ENCODE measurements at places on chromosomes 6 and 20.

GRCh38 chr6:13479971-13480434, 7.4 kb downstream of the GFOD1 start:
- DNase-seq: no peak

DNA sequence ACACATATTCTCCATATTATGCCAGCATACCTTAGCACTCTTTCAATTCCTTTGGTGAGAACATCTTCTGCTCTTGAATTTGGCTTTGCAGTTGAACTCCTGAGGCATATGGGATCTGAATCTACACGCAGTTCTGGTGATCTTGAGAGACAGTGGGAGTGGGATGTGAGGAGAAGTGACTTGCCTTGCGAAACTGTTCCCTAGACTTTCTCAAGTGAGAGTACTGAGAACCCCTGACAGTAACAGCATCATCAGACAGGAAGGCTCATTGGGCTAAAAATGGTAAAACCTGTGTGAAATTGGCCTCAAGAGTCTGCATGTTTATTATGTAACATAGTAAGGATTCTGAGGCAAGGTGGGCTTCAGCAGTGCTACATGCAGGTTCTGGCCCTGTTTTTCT, 49.1 kb upstream of the CEP85L start:
- no peak for DNase-seq

DNA sequence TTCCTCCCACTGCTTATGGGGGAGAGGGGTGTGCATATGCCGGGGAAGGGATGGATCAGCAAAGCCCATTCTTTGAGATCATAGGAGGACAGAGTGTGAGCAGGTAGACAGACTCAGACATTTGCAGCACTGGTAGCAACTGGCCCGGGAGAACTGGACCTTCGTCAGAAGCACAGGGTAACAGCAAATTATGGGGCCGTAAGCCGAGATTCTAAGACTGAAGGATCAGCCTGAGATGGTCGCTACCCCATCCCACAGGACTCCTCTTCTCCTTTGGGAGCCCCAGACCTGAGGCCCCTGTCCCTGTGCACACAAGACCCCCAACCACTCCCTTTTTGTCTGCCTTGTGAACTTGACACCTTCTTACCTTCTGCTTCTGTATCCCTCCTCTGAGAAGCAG, 106.5 kb downstream of the TOX2 start:
- DNase-seq: no peak

GRCh38 chr6:133854364-133855275, 34.3 kb upstream of the TCF21 start:
- peak; percentile 27 for DNase-seq

- DNase-seq: peak; percentile 25
Measured at GRCh38 chr20:18404172-18404571, 62.7 kb downstream of the DZANK1 start.

- no peak for DNase-seq
Measured at GRCh38 chr6:19432966-19433498, 404.1 kb upstream of the ID4 start.

DNA sequence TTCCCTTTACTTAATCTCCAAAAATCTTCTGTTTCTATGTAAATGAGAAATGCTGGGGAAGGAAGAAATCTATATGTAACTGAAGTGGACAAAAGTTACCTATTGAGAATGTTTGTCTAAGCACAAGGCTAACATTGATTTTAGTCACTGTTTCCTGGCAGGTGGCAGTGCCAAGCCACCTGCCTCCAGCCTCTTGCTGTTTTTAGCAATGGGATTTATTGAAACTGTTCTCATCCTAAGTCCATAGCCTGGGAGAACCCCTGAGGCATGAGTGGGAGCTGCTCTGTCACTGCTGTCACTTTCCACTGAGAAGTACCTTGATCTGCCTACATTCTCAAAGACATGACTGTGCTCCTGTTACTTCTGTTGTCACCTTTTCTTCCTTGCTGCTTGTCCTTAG, 14.7 kb downstream of the ENPP3 start:
- DNase-seq: no peak

GRCh38 chr6:75025371-75025770, 180.5 kb downstream of the COL12A1 start:
- DNase-seq: no peak

- peak; percentile 25 for DNase-seq
Measured at GRCh38 chr20:24146231-24146634, 157.7 kb upstream of the GGTLC1 start.

GRCh38 chr6:159116343-159116742, 52.9 kb upstream of the FNDC1 start:
- no peak for DNase-seq

DNA sequence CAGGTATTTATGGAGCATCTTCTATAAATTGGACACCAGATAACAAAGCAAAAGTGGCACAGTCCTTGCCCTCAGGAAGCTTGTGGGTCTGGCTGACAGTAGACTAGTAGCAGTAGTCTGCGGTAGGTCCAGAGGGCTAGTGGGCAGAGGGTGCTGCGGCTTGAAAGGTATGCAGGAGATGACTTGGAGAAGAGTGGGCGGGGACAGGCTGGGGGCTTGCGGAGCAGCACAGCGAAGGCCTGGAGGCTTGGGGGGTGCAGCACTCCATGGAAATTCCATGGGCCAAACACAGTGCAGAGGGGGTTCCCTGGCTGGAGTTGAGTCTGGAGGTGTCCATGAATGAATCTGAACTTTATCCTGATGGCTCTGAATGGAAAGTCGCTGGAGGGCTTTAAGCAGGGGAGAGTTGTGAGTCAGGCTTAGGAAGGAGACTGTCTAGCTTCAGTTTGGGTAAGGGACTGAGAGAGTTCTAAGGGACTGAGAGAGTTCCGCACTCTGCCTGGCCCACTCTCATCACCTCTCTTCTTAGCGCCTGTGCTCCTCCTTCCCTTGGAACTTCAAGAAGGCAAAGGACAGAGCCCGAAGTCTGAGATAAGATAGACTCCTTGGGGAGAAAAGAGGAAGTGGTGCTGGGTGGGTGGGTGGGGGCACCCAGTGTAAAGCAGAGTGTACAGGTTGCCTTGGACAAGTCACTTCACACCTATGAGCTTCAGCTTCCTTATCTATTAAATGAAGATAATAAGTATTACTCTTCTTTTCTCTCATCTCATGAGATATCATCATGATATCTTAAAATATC, 8.8 kb downstream of the PKIG start:
- DNase-seq: no peak

GRCh38 chr6:87905101-87905641, 142.5 kb upstream of the SPACA1 start:
- DNase-seq: no peak

DNA sequence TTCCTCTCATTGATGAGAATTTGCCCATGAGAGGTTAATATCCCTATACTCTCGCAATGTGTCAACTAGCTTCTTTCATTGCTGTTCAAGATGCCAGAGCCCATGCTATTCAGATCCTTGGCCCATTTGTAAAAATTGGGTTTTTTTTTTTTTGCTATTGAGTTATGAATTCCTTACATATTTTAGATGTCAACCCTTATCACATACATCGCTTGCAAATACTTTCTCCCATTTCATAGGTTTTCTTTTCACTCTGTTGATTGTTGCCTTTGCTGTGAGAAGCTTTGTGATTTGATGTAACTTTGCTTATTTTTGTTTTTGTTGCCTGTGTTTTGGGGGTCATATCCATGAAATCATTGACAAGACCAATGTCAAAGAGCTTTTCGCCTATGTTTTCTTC, 32.2 kb upstream of the IPCEF1 start:
- DNase-seq: no peak

DNA sequence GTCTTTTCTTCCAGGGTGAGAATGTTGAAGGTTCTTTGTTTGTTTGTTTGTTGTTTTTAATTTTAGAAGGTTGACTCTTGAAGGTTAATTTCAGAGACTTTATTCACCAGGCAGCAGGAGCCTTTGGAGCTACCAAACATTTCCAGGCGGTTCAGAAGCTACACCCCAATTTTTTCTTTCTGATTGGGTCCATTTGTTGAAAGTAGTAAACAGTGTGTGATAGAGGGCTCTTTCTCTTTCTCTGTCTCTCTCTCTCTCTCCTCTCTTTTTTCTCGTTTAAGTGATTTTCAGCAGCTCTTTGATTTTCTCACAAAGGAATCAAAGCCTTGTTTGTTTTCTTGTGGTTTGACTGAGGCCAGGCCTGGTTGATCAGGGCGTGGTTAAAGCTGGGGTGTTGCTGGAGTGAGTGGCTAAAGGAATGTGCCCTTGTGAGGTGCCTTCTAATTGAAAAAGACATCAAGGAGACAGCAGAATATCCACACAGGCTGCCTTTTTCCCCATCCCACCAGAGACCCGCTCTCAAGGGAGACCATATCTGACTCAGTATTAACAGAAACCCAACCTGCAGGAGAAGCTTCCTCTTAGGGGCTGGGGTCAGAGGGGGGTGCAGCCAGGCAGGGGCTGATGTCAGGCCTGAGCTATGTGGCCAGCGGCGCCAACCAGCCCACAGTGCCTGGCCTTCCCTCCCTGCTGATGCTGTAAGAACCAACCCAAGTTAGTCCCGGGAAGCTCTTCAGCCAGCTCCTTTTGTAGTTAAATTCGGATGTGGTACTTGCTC, 40.4 kb upstream of the NAA20 start:
- peak; percentile 91 for DNase-seq

DNA sequence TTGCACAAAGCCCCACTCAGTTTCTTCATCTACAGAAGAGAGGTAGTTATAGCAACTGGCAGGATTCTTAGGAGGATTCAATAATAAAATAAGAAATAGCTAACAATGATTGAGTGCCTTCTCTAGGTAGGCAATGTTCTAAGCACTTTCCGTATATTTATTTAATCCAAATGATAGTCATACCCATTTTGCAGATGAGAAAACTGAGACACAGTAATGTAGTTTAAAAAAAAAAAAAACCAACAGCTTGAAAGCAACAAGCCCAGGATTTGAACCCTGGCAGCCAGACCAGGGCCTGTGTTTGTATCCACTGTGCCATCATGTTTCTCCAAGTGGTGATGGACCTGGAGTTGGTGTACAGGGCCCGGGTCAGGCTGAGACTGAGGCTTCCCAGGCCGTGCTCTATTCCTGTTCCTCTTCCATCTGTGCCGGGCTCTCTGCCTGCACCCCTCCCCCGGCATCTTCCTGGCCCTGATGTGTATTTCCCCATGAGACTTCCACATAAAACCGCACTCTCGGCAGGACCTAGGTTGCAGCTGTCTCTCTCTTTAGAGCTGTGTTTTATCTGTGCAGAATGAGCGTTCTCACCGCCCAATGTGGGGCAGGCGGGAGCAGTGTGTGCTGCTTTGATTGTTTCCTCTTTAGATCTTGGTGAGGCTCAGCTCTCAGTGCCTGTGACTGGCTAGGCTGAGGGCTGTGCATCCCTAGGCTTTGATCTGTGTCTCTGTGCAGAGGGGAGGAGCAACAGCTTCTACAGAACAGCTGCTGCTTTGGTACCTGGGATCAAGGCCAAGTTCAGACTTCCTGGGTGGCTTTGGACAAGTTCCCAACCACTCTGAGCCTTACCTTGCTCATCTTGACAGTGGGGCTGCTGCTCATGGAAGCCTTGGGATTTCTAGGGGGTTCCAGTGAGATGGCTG, 49.5 kb downstream of the TOX2 start:
- peak; percentile 66 for DNase-seq

DNA sequence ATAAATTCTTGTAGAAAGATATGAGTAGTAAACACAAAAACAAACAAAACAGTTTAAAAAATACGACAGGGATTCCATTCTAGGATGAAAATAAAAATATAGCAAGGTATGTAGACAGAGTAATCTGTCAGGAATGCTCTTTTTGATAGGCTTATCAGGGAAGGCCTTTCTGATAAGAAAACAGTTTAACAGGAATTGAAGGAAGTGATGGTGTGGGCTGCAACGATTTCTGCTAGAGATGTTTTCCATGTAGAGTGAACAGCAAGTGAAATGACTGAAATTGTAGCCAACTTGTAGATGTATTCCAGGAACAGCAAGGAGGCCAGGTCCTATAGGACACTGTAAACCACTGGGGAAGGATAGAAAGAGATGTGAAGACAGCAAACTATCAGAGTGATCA, 689.7 kb upstream of the GJE1 start:
- no peak for DNase-seq

Data from GM23248 (cell line).